ENCODE measurements at places on chromosomes 12 and 14.

DNA sequence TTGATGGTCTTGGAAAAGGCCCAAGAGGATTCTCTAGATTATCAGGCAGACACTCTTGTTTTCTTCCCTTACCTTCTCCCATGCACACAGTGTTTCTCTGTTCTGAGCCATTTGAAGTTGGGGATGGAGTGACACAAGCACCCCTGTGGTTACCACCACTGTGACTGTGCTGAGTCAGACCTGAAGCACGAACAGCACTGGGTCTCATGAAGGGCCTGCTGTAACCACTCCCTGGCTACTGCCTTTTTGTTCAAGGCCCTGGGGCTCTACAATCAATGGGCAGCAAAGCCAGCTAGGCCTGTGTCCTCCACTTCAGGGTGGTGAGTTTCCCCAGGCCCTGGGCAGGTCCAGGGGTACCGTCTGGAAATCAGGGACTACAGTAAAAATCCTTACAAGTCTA, 65.5 kb downstream of the TSPAN8 start:
- no peak for DNase-seq

GRCh38 chr12:13126494-13126893, 23.0 kb upstream of the GSG1 start:
- no peak for DNase-seq

DNA sequence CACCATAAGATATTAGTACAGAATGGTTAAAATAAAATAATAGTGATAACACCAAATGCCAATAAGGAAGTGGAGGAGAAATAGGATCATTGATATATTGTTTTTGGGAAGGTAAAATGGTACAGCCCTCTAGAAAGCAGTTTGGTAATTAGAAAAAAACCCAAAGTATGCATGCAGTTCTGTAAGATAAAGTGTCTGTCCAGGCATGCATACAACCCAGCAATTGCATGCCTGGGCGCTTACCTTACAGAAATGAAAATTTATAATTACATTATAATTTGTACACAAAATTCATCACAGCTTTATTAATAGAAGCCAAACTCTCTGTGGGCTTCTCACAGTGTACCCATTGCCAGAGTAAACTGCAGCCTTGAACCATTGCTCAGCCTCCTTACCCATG, 124.7 kb downstream of the TTC6 start:
- DNase-seq = no peak

DNA sequence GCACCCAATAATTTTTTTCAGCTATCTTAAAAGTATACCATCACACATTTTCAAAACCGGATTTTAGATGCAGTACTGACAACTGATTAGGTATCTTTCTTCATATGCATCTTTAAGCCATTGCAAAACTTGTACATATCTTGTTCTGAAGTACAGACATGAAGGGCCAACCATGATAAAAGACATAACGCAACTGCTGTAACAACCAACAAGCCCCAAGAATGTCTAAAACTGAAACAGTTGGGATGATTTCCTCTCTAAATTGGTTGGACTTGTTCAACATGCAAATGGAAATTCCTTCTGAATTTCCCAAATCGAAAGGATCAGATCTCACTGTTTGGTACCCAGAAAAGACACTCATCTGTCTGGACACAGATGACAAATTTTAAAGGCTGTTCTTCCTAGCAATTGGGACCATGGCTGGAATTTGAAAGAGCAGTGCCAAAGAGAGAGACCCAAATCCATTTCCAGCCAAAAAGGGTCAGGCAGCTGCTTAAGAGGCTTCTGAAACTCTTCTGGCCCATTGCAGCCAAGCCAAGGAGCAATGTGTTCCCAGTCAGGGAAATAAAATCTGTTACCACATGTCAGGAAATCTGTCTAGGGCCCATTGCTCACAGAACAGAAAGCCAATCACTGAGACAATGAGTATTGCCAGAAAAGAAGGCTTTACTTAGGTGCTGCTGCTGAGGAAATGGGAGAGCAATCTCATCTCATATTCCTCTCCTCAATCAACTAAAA, 1122.4 kb upstream of the USP15 start:
- DNase-seq = no peak

DNA sequence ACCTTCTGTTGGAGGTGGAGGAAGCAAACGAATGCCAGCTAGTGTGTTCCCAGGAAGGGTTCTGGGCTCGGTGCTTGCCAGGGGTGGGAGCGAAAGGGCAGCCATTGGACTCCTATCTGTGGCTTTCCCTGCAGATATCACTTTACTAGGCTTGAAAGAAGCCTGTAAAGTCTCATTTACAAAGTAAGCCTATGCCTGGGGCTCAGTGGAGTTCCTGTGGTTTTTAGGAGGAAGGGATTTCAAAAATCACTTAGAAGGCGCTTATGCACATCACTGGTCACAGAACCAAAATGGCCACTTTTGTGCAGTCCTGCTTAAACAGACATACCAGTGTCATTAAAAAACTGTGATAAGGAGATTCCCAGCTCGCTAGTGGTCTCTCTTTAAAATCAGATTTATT, 22.7 kb downstream of the CLMN start:
- DNase-seq = no peak

DNA sequence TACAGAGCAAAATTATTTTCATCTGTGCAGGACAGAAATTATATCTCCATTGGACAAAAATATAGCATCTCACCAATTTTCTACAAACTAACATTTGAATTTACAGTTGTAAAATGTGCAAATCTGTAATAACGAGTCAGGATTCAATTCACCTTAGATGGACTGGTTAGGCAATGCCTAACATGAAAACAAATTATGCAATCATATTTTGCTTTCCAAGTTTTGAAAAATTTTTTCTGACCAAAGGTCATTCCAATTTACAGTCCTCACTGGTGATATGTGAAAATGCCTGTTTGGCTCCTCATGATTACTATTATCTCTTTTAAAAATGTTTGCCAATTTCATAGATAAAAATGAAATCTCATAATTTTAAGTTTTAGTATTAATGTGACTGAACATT, 6.5 kb upstream of the CPM start:
- DNase-seq = no peak

- DNase-seq = no peak
These were observed 4.7 kb downstream of the ASB2 start for GRCh38 chr14:93971635-93972027.

DNA sequence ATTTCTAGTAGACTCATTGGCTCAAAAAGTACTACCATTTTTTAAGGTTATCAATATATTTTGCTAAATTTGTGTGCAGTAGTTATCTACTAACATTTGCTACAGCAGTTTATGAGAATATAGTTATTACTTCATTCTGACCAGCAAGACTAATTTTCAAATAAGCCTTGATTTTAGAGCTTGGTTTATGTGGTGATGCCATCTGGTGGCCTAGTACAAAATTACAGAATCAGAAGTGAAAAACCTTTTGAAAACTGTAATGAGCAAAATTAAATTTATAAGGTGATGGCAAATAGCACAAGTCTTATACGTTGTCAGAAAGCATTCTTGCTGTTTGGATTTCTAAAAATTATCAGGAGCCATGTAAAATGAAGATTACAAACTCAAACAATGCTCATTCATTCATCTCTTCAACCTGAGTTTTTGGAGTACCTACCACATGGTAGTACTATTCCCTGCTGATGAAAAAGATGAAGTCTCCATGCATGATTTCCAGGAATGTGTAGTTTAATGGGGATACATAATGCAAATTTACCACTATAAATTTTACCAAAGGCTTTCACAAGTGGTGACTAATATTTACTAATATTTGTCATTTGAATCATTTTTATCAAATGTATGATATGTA, 51.0 kb downstream of the MAGOHB start:
- peak; percentile 65 for DNase-seq

DNA sequence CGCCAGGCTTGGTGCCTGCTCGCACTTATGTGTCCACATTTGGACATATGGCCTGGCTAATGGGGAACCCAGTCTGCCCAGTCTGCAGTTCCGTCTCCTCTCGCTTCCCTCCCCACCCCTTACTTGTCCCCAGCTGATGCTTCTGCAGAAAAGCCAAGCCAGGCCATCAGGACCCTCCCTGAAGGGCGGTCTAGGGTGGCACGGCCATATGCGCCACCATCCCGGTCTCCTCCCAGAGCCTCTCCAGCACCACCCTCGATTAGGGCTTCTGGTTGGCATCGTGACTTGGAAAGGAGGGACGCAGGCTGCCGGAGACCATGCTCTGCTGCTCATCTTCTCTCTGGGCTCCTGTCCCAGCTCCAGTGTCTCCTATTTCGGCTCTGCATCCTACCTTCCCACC, 54.6 kb downstream of the CALM1 start:
- no peak for DNase-seq

- no peak for DNase-seq
These were observed 20.1 kb upstream of the PLEK2 start for GRCh38 chr14:67432050-67432564.

- no peak for DNase-seq
These were observed 28.0 kb downstream of the NUAK1 start for GRCh38 chr12:106110626-106111300.

DNA sequence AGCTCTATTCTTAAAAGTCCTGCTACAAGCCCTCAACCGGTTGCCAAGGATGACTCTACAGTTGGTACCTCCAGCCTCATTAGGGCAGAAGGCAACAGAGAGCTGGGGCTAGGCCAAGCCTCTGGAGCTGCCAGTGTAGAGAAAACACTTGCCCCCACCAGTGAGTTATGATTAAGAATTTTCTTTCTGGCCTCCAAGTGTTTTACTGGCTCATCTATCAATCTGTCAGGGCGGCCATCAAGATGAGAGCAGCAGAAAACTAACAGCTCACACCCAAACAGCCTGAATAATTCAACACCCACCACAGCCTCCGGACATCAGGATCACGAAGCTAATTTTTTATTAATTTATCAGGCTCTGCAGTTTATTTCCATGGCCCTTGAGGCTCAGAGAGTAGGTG, 40.7 kb upstream of the CMKLR1 start:
- DNase-seq = no peak

- no peak for DNase-seq
These were observed 36.6 kb downstream of the GPR135 start for GRCh38 chr14:59428581-59429012.

GRCh38 chr12:58044966-58045365, 103.6 kb downstream of the ATP23 start:
- DNase-seq = no peak

GRCh38 chr12:125340791-125341190, 275.6 kb downstream of the AACS start:
- peak; percentile 83 for DNase-seq

DNA sequence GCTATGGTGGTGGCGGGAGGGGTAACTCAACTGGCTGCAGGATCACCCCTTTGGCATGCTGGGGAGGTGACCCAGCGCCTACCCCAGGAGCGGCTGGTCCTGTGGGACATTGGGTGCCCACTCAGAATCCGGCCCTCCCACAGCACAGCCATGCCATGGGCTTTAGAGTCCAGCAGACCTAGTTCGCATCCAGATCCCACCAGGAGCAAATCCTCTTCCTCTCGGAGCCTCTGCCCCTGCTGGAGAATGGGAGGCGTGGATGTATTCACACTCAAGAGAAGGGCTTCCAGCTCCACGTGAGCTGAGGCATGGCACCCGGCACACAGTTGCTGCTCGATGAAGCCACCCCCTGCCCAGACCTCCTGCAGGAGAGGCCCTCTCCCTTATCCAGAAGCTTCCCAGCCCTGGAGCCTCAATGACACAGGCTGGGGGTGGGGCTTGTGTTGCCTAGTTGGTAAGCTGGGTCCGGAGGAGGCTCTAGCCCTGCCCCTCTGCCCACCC, 17.7 kb downstream of the FAM222A start:
- DNase-seq = no peak

GRCh38 chr12:118044075-118044474, 16.9 kb downstream of the WSB2 start:
- DNase-seq = no peak

GRCh38 chr12:101826766-101827368, 3.9 kb downstream of the GNPTAB start:
- DNase-seq = no peak

- no peak for DNase-seq
These were observed 31.7 kb downstream of the RASAL1 start for GRCh38 chr12:113103756-113104450.

- no peak for DNase-seq
These were observed 243.8 kb upstream of the PWP1 start for GRCh38 chr12:107441665-107442300.

All from RKO (cell line).